ENCODE measurements at places on chromosomes 5 and 9. TPM values are rescaled to one million over a fixed set of nuclear protein-coding genes. Genes with fewer than 3 reads are reported as not detected.

Gene ANGPTL2
- 7.8 TPM for total RNA-seq

Gene MAP1B
- 46.2 TPM for total RNA-seq

Gene ASPN
- total RNA-seq = not detected

Gene C5
- total RNA-seq = 0.98 TPM

Gene SHOC1
- total RNA-seq = not detected

Gene PRELID1
- 80.0 TPM for total RNA-seq

Gene DMRT3
- not detected for total RNA-seq

Gene SPATA31C1
- total RNA-seq = not detected

Gene ELOVL7
- total RNA-seq = 0.09 TPM

Gene GNAQ
- 42.2 TPM for total RNA-seq

Gene ZNF366
- 0.17 TPM for total RNA-seq

Gene PHAX
- total RNA-seq = 44.7 TPM

Gene HTR4
- not detected for total RNA-seq

Gene PCDHB5
- total RNA-seq = 0.43 TPM

Gene IL4
- total RNA-seq = not detected

Gene NUP214
- 8.8 TPM for total RNA-seq

Gene PRDM9
- total RNA-seq = not detected

Gene GPR151
- total RNA-seq = not detected

Gene TNC
- 0.09 TPM for total RNA-seq

Gene SMIM33
- not detected for total RNA-seq

Gene DOK3
- 1.4 TPM for total RNA-seq

Gene IFNA2
- not detected for total RNA-seq

Gene QRFP
- not detected for total RNA-seq

Gene KIAA0825
- 3.4 TPM for total RNA-seq

Gene ECSCR
- 475 TPM for total RNA-seq

Gene ITK
- total RNA-seq = not detected

Gene OR4F3
- not detected for total RNA-seq

Gene NIPAL4
- total RNA-seq = not detected

Gene NR2F1-AS1
- 31.0 TPM for total RNA-seq

Gene PFN3
- not detected for total RNA-seq

Gene XRCC4
- total RNA-seq = 4.2 TPM

Gene RPL35
- 1,773 TPM for total RNA-seq

Gene AJM1
- total RNA-seq = 0.65 TPM

Gene ECPAS
- total RNA-seq = 103 TPM

Gene TXNDC8
- not detected for total RNA-seq

Gene MORN5
- not detected for total RNA-seq

Gene SLCO6A1
- total RNA-seq = not detected

Gene CCDC192
- total RNA-seq = not detected

All from dermis lymphatic vessel endothelial cell (primary cell).